ENCODE measurements at places on chromosomes 1 and 21.

DNA sequence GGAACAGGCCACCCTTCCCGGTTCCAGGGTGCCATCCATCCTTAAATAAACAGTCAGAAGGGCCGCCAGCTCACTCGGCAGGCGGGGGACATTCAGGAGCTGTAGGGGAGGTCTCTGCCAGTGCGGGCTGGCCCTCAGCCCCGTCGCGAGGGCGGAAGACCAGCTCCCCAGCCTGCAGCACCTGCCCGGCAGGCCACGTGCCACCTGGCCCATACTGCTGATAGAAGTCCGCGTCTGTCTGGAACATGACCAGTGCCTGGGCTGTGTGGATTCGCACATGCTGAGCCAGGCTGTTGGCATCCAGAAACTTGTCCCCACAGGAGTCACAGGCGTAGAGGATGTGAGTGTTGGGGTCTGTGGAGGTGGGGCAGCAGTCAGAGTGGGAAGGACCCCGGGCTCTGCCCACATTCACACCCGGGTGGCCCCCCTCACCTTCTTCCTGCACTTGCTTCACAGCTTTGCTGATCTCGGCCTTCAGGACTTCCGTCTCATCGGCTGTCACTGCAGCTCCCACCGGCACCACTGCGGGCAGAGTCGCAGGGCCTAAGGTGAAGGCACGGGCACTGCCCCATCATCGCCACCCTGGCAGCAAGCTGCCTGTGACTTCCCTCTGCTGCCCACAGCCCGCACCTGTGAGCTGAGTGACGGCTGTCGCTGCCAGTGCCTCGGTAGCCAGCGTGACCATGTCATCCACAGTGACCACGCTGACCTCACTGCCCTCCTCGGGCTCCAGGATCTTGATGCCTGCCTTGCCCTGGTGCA, 33.8 kb downstream of the ZBTB17 start:
- DNase-seq: no peak

- DNase-seq: no peak
These were observed 59.8 kb upstream of the CACYBP start for GRCh38 chr1:174939775-174940545.

- DNase-seq: no peak
These were observed 34.3 kb downstream of the PCNX2 start for GRCh38 chr1:233261206-233261605.

DNA sequence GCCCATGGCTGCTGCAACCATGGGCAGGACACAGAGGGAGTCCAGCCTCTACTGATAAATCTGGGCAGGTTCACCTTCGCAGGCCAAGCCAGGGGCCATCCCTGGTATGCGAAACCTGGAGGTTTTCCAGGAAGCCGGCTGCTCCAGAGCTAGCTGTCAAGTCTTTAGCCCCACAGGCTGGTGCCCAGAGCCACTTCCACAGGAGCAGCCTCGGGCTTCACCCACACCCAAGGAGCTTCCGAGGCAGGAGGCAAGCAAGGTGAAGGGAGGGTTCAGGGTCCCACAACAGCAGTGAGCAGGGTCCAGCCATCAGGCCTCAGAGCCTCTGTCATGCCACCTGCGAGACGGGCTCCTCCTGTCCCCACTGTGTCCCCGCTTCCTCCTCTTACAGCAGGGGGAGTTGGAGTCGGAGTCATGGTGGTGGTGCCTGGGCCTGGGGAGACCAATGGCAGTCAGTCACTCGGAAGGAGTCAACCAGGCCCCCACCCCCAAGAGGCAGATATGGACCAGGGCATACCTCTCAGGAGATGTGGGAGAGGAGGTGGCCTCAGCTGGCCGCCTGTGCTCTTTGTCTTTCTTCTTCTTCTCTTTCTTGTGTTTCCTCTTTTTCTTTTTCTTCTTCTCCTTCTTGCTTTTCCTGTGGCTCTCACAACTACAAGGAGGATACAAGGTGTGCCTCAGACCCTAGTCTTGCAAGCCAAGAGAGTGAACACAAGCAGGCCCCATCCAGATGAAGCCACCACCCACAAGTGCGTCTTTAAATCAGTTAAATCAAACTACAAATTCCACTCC, 2.1 kb downstream of the C1orf35 start:
- no peak for DNase-seq

DNA sequence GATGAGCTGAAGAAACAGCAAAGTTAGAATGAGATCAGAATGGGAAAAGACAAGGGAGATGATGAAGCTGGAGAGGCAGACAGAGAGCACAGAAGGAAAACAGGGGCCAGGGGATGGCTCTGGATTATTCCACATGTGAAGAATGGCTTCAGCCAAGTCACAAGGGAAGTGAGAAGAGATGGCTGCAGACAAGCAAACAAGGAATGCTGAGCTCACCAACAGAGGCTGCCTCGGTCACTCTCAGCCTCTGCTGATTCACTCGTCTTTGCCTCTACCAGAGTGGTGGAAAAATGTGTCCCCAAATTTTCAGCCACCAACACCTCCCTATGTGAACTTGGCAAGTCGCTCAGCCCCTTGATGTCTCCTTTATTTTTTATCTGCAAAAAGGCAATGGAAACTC, 46.7 kb downstream of the TRABD2B start:
- DNase-seq: no peak
